ENCODE measurements at places on chromosomes 1 and 21.

- DNase-seq, result no peak
Measured at GRCh38 chr1:26145960-26146294, 13.0 kb upstream of the FAM110D start.

- DNase-seq, result no peak
Measured at GRCh38 chr1:93938461-93939145, 29.4 kb upstream of the GCLM start.

DNA sequence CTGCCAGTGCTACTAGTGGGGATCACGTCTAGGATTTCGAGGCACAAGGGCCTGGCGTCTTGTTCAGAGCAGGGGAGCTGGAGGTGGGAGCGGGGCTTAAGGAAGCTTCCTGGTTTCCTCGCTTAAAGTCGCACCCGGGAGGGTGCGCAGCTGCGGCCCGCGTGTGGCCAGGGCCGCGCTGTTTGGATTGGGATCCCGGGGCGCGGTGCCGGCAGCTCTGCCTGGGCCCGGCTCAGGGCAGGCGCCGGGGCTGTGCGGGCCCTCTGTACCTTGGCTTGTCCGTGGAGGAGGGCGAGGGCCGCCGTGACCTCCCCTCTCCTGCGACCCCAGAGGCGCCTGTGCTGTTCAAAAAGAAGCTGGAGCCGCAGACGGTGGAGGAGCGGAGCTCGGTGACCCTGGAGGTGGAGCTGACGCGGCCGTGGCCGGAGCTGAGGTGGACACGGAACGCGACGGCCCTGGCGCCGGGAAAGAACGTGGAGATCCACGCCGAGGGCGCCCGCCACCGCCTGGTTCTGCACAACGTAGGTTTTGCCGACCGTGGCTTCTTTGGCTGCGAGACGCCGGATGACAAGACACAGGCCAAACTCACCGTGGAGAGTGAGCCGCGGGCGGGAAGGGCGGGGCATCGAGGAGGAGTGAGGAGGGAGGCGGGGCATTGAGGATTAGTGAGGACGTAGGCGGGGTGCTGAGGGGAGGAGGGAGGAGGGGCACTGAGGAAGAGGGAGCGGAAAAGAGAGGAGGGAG is 67.8 kb downstream of the OBSCN start:
- DNase-seq, result no peak

DNA sequence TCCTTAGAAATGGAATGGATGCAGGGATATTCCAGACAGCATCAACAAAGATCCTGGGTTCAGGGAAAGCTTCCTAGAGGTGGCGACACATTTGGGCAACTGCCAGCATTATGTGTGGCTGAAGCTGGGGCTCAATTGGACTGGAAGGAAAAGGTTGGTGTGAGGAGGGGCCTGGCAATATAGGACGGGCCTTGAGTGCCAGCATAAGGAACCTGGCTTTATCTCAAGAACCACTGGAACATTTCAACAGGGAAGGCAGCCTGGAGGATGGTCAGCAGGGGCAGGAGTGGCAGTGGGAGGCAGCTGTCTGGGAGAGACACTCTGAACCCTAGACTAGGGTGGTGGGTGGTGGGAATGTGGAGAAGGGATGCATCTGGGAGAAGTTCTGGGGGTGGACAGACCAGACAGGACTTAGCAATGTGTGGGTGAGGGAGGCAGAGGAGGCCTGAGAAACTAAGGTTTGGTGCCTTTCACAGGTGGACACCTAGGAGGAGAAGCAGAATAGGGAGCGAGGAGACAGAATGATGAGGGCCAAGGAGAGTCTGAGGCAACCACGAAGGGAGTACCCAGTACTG is 3.5 kb downstream of the SH3BGRL3 start:
- no peak for DNase-seq

- DNase-seq, result peak; percentile 65
Measured at GRCh38 chr1:146012703-146013558, 8.6 kb downstream of the HJV start.

DNA sequence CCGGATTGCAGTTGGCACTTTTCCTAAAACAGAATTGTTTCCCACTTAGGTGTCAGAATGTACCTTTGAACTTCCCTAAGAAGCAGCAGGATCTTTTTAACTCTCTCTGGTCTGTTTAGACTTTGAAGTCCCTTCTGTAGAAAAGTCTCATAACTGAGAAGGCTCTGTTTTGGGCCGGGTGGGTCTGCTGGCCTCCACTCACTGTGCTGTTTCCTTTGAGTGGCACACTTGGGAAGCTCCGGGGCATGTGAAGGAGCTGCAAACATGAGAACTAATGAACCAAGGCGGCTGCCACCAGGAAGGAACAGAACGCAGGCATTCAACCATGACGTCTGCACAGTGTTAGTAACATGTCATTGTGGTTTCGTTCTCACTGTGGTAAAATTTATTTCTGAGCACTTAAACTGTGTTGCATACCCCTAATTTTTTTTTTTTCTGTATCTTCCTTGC is 19.5 kb upstream of the NCMAP start:
- DNase-seq, result no peak

DNA sequence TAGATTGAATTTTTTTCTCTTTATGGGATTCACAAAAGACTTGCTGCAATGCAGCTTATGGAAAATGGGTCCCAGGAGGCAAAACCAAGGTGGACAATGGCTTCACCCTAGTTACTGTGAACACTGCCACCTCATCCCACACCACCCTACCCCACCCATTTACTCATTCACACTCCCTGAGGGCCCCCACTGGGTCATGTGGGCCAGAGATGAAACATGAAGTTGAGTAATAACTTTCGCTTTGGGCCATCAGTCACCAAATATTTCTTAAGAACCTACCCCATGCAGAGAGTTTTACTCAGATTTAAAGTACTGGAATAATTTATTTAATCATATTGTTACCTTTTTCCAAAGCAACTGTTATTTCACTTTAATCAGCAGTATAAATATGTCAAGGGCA is 191.8 kb downstream of the TPR start:
- DNase-seq, result peak; percentile 49

- no peak for DNase-seq
Measured at GRCh38 chr1:39368045-39368444, 123.4 kb upstream of the BMP8A start.

DNA sequence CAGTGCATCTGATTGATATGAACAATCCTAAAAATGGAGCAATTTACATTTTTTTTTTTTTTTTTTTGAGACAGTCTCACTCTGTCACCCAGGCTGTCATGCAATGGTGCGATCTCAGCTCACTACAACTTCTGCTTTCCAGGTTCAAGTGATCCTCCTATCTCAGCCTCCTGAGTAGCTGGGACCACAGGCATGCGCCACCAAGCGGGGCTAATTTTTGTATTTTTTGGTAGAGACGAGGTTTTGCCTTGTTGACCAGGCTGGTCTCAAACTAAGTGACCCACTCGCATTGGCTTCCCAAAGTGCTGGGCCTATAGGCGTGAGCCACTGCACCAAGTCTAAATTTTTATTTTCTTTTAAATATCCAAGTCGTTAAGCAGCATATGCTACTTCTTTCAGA is 109.0 kb downstream of the FAF1 start:
- DNase-seq, result no peak

GRCh38 chr1:85303440-85304162 is 27.2 kb upstream of the BCL10 start:
- no peak for DNase-seq

- DNase-seq, result no peak
Measured at GRCh38 chr1:58749646-58750045, 34.2 kb downstream of the JUN start.

- DNase-seq, result peak; percentile 24
Measured at GRCh38 chr1:227762231-227762911, 27.1 kb downstream of the SNAP47 start.

- no peak for DNase-seq
Measured at GRCh38 chr21:45404730-45405270, at the start of gene COL18A1. Gene COL18A1, plus strand, starts transcription at chr21:45405165. Its CDS starts 66 bp downstream, at chr21:45405231.

DNA sequence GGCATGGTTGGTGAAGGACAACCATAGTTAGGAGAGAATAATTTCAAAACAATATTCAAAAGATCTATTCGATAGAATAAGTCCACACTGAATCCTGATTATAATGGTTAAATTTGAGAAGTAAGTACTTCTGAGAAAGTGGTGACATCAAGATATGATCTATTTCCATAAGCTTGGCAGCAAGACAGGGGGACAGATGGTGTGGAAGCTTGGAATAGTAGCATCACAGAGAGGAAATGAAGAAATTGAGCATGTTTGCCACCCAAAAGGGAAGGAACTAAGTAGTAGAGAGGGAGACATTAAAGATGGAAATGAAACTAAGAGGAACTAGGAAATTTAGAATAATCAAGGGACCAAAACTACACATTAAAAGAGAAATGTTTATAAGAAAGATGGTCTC is 94.5 kb downstream of the OLFM3 start:
- DNase-seq, result no peak

- no peak for DNase-seq
Measured at GRCh38 chr1:29383746-29384371, 147.5 kb downstream of the PTPRU start.

DNA sequence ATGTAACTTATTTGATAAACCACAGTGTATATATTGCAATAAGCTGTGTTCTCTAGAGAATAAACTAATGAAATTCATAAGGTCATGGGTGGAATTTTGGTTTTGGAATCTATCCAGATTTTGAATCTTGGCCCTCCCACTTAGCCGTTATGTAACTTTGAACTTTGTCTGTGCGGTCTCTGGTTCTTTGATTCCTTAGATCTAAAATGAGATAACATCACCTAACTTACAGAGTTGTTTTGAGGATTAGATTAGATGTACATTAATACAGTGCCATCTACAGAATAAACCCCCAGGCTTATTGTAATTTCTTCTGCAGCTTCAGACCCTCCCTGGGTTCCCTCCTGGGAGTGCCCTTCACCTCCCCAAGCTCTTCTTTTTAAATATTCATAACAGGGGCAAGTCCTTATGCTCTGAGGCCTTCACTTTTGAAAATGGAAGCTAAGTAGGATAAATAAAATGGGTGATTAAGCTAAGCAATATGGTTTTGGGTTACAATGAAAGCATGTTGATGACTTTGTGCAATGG is 124.3 kb downstream of the ATG4C start:
- no peak for DNase-seq

DNA sequence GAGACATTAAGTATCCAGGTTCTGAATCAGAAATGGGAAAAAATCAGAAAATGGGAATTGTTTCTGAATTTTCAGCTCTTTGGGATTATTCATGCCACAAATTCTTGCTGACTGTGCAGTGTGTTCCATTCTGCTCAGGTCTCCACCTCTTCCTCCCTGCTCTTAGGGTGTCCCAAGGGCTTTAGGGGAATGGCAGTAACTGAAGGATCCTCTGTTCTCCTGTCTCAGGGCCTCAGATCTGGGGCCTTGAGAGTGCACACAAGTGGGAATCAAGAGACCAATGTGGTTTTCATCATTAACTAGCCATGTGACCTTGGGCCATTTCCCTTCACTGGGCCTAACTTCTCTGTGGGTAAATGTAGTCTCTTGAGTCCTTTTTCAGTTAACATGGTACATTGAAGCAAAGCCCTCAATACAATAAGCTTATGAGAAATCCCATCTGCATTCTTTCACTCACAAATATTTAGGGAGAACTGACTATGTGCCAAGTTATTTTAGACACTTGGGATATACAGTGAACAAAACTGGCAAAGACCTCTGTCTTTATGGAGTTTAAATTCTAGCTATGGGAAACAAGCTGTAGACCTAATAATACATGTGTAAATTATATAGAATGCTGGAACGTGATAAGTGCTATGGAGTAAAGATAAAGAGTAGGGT is 75.7 kb upstream of the SPATA6 start:
- no peak for DNase-seq

- no peak for DNase-seq
Measured at GRCh38 chr1:93384656-93385055, 38.9 kb downstream of the DR1 start.

GRCh38 chr1:8926707-8927694 is 18.7 kb upstream of the CA6 start:
- DNase-seq, result no peak

DNA sequence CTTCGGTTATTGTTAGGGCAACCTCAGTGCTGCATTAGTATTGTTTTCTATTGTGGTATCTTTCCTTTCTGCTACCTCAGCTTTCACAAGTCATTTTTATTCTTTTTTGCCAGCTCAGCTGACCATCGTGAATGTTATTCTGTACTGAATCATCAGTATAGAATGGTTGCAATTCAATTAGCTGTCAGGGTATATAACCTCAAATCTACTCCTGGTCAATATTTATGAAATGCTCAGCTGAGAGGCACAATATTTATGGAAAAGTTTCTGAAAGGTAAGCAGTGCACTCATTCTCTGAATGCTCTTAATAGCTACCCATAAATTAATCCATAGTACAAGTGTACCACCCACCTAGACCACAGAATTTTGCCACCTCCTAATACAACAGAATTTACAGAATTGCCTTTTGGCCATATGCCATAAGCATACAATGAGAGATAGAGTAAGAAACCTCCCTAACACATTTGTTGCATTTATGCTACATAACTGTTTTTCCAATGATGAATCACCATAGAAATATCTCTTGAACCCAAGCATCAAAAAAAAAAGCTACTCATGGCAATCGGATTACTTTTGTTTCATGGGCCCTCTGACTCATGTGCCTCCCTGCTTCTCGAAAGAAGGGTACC is 732.6 kb upstream of the CHRM3 start:
- DNase-seq, result peak; percentile 87

- no peak for DNase-seq
Measured at GRCh38 chr1:22531251-22531650, 32.0 kb upstream of the EPHA8 start.

DNA sequence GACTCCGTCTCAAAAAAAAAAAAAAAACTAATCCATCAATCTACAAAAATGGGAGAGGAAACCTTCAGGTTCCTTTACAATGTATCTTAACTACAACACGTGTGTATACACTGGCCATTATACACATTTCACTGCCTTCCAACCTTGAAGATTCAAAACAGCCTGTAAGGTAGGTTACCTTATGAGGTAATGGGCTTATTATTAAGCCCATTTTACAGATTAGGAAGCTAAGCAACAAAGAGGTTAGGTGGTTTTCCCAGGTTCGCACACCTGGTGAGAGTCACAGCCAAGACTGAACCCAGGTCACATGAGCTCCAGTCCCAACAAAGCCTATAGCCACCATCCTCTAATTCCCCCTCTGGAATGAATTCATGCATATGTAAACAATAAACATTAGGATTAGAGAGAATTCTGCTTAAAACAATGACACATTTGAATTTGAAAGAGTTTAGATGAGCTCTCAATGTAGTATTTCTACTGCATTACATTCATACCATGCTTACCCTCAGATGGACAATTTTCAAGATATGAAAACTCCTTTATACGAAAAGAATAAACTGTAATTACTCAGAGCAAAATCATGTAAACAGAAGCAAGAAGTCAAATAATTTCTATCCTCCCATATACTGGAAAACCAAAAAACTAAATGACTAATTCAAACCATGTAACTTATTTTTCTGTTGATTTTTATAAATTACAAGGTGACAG is 54.8 kb downstream of the EIF4G3 start:
- no peak for DNase-seq

DNA sequence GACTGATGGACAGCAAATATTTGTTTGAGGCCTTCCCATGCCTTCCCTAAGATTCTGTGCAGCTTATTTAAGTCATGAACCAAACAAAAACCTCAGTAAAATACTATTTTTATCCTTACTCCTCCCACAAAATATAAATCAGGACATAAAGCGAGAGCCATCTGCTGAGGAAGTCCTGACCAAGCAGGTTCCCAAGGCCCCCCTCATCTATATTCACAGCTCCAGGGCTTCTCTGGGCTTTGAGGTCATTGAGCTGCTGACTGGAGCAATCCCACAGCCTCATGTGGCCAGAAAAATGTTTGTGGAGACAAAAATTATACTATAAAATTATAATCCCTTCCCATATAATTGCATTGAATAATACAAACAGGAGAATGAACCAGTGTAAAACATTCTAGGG is 846.2 kb downstream of the ADGRL2 start:
- DNase-seq, result no peak

GRCh38 chr1:73820843-73821242 is 377.1 kb downstream of the LRRIQ3 start:
- no peak for DNase-seq

All from HS-27A (cell line).